NCI-H748 treated with DMSO at 0.1 percent for 48 hours (cell line): ENCODE measurements at places on chromosomes 3 and 15.

- DNase-seq: no peak
Observed at GRCh38 chr15:62591842-62592838, 427.1 kb upstream of the C2CD4B start.

DNA sequence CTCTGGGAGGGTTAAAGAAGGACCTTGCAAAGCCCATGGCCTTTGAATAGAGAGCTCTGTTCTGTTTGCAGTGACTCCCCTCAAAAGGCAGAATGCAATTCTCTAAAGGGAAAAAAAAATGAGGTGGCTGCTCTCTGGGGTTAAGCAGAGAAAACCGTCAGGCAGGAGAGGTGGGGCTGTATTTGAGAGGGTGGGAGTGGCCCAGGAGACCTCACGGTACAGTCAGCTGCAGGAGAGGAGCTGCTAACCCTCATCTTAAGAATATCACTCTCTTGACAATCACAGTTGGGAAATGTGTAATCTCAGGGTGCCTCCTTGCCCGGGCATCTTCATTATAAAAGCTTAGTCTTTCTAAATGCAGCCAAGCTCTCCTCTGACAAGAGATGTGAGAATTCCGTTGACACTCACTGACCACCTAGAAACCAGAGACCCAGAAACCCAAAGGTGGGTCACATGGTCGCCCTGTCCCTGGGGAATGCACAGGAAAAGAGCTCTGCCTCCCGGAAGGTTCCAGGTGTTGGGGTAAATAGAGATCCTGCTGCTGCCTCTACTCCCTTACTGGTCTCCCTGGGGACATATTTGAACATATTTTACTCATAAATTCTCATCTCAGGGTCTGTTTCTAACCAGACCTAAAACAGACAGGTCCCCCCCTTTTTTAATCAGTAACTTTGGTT lies 159.1 kb upstream of the CTDSPL start:
- DNase-seq: no peak

DNA sequence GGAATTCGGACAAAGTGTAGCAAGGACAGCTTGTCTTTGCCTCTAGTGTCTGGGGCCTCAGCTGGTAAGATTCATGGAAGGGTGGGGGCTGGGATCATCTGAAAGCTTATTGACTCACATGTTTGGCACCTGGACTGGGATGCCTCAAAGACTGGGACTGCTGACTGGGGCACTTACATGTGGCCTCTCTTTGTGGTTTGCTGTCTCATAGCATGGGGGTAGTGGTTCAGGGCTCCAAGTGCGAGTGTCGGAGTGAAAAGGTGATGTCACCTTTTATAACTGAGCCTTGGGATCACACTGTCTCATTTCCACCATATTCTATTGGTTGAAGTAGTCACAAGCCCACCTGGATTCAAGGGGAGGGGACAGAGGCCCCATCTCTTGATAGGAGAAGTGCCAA lies 6.8 kb downstream of the MFSD1 start:
- no peak for DNase-seq

DNA sequence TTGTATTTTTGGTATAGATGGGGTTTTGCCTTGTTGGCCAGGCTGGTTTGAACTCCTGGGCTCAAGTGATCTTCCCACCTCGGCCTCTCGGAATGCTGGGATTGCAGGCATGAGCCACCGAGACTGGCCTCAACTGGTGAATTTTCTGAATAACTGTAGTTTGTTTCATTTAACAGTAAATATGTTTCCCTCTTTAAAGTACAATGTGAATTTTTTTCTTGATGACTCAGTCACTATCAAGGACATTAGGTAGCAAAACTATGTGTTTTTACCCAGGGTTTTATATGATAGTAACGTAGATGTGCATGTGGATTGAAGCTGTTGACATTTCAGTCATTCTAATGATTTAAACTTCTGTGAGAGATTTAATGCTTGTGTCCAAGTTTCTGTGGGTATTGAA lies 40.2 kb upstream of the MAPKBP1 start:
- no peak for DNase-seq

GRCh38 chr3:13668136-13668535 lies 119.2 kb downstream of the FBLN2 start:
- no peak for DNase-seq

DNA sequence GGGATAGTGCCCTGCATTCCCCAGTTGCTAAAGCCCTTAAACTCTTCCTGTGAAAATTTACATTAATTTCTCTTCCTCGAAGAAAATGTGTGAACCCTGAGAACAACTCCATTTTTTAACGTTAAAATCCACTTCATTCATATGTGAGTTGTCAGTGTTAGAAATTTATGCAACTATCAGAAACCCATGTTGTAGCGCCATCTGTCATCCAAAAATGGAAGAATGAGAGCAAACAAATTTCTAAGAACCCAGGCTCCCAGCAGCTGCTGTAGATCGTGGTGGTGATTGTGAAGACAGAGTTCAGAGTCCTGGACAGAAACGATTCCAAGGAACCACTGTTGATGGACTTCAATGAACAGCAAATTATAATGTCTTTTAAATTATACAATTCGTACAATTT lies 179.7 kb upstream of the NDN start:
- DNase-seq: no peak
